Bronchus fibroblast of lung (primary cell): ENCODE measurements at places on chromosomes 16 and 17. TPM values are rescaled to one million over a fixed set of nuclear protein-coding genes. Genes with fewer than 3 reads are reported as not detected.

Gene PRR15L
- not detected in 2 replicates for total RNA-seq

Gene SPATA22
- total RNA-seq, result not detected in 2 replicates

Gene SLC2A4
- 0.15 and 1.0 TPM in 2 replicates for total RNA-seq

Gene VAC14
- total RNA-seq, result 47.4 and 48.3 TPM in 2 replicates

Gene KRTAP4-6
- not detected in 2 replicates for total RNA-seq

Gene CARD14
- under 0.01 TPM in 1 of 2 replicates, not detected in the other for total RNA-seq

Gene RAMP2
- total RNA-seq, result 0.59 and 1.5 TPM in 2 replicates

Gene MT1M
- 2.8 and 3.0 TPM in 2 replicates for total RNA-seq

Gene HSD3B7
- 20.4 and 20.7 TPM in 2 replicates for total RNA-seq

Gene ZNF646
- 12.4 and 12.9 TPM in 2 replicates for total RNA-seq

Gene PYY
- total RNA-seq, result 0.45 and 0.50 TPM in 2 replicates

Gene SLC5A10
- total RNA-seq, result not detected in 2 replicates

Gene PRSS53
- total RNA-seq, result 2.1 and 2.5 TPM in 2 replicates

Gene AHSP
- total RNA-seq, result not detected in 2 replicates

Gene RAB11FIP3
- total RNA-seq, result 15.3 and 17.5 TPM in 2 replicates

Gene VMO1
- 0.50 TPM in 1 of 2 replicates, not detected in the other for total RNA-seq
